Testis (tissue), 5 donors: ENCODE measurements at places on chromosomes 11 and 22.
A peak's percentile ranks its signal among the peaks of the same experiment; 100 is the strongest.

DNA sequence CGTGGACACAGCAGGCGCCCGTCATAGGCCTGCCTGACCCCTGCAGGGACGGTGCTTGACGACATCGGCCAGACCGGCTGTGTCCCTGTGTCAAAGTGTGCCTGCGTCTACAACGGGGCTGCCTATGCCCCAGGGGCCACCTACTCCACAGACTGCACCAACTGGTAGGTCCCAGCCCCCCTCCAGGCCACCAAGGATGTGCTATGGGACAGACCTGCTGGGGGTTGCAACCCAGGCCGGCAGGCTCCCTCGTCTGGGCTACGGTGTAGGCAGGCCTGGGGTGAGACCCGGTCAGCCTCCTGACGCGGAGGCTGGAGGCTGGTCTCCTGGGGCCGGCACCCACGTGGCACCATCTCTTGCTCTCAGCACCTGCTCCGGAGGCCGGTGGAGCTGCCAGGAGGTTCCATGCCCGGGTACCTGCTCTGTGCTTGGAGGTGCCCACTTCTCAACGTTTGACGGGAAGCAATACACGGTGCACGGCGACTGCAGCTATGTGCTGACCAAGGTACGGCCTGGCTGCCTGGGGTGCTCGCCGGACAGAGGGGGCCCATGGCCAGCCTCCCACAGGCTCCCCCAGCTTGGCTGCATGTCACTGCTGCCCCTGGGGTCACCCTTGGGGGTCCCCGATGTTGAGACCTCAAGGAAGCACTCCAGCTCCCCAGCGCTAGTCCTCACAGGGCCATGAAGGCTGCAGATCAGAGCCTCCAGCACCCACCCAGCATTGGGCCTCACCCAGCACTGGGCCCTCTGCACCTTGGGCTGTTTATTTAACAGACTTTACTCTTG lies 7.7 kb downstream of the MUC5AC start:
- no peak for DNase-seq
- H3K27ac ChIP-seq = no peak overlapping the region
- no peaks in the 10 kb centered on the region for H3K27me3 ChIP-seq
- no peak overlapping the region for H3K4me3 ChIP-seq
- no peaks in the 10 kb centered on the region for H3K4me1 ChIP-seq

GRCh38 chr11:17905477-17905876 lies 107.4 kb downstream of the SERGEF start:
- H3K27me3 ChIP-seq = no peaks in the 10 kb centered on the region
- H3K4me3 ChIP-seq = no peak overlapping the region
- DNase-seq = no peak
- no peaks in the 10 kb centered on the region for H3K36me3 ChIP-seq
- peaks cover 5% of the 10 kb centered on the region for H3K4me1 ChIP-seq

DNA sequence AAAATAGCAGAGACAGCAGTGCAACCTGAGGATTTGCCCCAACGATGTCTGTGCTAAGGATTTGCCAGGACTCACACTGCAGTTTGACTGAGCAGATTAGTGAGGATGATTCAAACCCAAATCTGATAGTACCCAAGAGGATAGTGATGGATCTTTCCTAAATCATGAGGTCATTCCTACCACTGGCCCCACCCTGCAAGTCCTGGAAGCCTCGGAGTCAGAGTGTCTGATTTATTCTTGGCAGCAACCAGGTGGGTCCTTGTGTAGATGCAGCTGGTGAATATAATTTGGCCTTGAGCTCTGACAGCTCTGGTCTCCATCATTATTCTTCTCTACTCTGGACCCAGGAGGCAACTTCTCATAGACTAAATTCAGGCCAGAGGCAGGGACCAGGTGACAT lies 179.3 kb upstream of the RAG2 start:
- no peak overlapping the region for H3K27ac ChIP-seq
- no peak overlapping the region for H3K4me3 ChIP-seq
- no peak for DNase-seq

GRCh38 chr22:41862160-41862529 lies 29.2 kb downstream of the SREBF2 start:
- peak overlapping the region; percentile 65 for H3K27ac ChIP-seq
- no peaks in the 10 kb centered on the region for H3K27me3 ChIP-seq
- no peak overlapping the region for H3K4me3 ChIP-seq
- H3K36me3 ChIP-seq = no peaks in the 10 kb centered on the region
- peaks cover 25% of the 10 kb centered on the region for H3K4me1 ChIP-seq

DNA sequence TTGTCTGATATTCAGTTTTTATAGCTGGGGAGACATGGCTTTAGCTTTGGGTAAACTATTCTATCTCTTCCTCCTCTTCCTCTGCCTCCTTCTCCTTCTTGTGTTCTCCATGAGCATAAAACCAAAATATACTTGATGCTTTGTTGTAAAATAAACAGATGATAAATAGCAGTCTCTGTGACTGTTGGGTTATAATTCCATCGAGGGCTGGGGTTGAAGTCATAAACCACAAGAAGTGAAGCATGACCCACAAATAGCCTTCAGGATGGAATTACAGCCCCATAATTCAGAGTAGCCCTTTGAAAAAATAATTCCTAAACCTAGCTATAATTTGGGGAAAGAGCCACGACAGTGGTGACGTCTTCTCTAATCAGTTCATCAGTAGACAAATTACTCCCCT lies 177.7 kb downstream of the SNX19 start:
- H3K36me3 ChIP-seq = no peaks in the 10 kb centered on the region
- DNase-seq = no peak
- no peak overlapping the region for H3K4me3 ChIP-seq
- no peaks in the 10 kb centered on the region for H3K27me3 ChIP-seq
- H3K4me1 ChIP-seq = peaks cover 10% of the 10 kb centered on the region
- no peak overlapping the region for H3K27ac ChIP-seq

- H3K27me3 ChIP-seq = no peaks in the 10 kb centered on the region
- no peak overlapping the region for H3K4me3 ChIP-seq
- no peak overlapping the region for H3K27ac ChIP-seq
- H3K4me1 ChIP-seq = no peaks in the 10 kb centered on the region
These were observed 8.0 kb upstream of the TLCD5 start for GRCh38 chr11:120316880-120317688.
